ENCODE measurements at places on chromosomes 2 and 18.

- DNase-seq = no peak
Measured at GRCh38 chr18:65073060-65073550, 677.7 kb upstream of the CDH7 start.

DNA sequence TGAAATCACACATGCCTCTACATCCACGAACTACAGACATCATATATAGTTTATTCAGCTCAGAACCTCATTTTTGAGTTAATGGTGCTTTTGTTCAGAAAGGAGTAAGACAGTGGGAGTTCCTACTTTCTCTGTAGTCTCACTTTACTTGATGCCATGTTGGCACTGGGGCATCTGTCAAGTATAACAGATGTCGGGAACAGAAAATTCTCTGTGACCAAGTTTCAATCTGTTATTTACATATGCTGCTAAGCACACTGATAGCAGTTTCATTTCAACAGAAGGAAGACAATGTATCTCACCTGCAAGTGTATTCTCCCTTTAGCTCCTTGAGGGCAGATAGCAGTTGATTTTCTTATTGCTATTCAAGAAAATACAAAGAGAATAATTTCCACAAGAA lies 774.1 kb downstream of the METTL4 start:
- DNase-seq = no peak

DNA sequence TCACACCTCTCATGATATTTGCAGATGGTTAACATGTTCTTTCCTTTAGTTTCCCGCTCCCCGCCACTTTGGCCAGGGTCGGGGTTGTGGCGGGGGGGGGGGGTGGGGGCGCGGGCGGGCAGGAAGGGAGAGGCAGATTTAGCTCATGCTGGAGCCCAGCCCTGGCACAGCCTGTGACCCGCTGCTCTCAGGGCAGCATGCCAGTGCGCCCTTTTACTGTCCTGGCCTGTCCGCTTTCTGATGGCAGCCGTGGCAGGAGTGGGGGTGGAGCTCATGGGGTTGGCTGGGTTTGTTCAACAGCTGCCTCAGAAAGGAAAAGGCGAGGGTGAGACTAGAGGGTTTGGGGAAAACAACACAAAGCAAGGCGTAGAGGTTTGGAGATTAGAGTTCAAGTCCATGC lies 56.1 kb downstream of the TNP1 start:
- no peak for DNase-seq

- no peak for DNase-seq
Measured at GRCh38 chr2:108133457-108133856, 106.3 kb upstream of the SULT1C3 start.

DNA sequence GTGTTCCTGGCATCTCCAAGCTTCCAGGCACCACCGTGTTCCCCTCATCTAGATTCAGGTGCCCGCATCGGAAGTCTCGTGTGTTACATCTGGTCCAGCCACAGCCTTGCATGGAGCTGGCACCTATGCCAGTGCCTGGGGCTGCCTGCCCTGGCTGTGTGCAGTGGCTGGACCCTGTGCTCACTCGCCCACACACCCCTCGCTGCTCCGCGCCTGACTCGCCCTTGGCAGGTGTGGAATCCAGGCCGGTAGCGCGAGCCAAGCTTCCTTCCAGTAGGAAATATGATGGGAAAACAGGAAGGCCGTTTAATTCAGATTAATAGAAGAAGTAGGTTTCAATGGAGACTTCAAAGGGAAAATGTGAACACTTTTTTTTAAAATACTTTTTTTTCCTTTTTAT lies 78.0 kb downstream of the PTPN4 start:
- no peak for DNase-seq

GRCh38 chr2:158676696-158677095 lies 118.4 kb upstream of the DAPL1 start:
- no peak for DNase-seq

GRCh38 chr2:168210895-168211570 lies 36.4 kb downstream of the STK39 start:
- no peak for DNase-seq

DNA sequence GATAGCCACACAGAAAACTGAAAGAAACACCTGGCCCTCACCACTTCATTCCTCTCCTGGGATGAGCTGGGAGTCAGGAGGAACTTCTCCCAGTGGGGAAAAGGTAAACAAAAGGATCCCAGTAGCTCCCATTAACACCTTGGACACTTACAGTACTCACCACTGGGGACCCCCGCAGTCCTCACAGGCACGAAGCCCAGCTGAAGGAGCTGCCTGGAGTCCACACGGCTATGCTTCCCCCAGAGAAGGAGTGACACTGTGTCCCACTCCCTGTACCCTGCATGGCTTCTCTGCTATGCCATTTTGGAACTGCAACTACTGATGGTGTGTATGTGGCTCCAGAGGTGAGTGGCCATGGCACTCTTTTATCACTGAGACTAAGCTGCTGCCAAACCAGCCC lies 1565.1 kb downstream of the LRP1B start:
- no peak for DNase-seq

DNA sequence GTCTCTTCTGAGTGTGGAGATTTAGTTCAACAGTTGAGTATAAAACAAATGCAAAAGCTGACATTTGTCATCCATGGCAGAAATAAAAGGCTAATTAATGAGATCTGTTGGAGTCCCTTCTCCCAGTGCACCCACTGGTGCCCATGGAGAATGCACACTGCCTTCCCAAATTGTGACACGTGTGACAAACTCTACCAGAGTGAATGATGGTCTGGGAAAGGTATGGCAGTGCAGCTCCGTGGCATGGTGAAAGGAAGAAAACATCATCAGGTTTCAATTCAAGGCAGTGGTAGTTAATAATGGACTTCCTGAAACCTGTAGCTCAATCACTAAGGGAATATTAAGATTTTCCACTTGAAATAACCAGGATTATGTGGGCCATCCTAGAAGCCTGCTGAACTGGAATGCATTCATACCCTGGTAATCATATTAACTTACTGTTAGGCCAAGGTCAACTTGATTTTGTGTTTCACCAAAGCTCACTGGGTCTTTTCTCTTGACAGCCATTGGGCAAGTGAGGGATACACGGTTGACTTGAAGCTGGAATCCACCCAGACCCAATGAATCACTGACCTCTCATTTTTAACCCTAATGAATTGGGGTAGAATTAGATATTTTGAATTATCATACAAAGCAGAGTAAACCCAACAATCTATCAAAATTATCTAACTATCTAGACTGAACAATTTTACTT lies 167.6 kb downstream of the AFF3 start:
- DNase-seq = no peak

DNA sequence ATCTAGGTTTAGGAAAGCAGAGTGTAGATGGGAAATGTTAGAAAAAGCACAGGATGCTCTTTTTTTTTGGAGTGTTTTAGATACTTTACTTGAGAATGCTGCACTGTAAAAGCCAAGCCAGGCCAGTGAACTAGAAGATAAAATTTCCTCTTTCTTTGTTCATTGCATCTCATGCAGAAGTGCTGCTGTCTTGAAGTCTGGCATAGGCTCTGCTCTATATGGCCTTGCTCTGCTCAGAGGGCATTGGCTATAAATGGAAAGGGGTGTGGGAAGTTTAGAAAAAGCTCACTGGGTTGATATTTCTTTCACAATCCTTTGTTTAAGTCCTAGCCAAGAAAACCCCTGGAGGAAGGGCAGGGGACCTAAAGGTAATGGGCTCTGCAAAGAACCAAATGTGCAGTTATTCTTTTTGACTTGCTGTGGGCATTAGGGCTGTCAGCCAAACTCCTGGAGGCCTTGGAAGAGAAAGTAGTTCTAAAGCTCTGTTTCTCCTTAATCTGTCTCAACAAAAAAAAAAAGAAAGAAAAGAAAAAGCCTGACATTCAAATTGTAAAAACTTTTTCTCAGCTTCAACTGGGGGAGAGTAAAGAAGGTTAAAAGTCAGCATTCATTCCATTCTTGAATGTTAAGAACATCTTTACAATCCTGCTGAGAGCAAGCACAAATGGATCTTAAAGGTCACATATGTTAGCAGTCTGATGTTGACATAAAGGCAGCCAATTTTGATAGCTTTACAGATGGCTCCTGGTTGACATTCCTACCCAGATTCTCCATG lies 338.3 kb downstream of the GULP1 start:
- no peak for DNase-seq

DNA sequence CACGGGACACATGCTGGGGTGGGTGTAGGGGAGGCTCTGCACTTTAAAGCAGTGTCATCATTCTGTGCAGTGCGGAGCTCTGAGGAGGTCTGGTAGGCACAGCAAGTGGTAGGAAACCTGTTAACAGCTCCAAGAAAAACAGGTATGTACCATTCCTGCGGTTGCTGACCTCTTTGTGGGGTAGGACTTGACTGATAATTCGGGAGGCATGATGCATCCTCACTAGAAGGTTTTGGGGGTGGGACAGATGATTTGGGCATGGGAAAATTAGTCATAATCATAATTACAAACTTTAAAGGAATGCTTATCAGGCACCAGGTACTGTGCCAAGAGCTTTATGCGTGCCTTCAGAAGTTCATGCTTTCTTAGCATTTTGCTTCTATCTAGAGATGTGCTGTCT lies 9.7 kb downstream of the DOK1 start:
- no peak for DNase-seq

- DNase-seq = no peak
Measured at GRCh38 chr2:120167272-120167671, 55.9 kb downstream of the TMEM185B start.

DNA sequence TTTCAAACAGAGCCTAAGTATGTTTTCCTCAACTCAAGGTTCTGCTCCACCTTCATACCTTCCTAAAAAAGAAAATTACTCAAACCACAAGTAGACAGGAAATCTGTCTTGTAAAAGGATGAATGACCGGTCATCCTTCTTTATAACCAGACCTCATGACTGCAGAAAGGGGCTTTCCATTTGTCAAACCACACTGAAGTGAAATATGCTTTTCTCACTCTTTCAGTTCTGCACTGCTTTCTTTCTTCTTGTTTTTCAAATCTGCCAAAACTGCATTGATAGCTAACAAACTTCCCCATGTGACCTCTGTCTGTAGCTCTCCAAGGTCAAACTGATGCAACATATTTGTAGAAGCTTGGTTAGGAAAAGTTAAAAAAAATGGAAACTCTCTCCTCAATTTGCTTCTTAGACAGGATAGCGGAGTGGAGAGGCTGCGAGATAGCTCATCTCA lies 308.9 kb upstream of the CCDC68 start:
- no peak for DNase-seq

GRCh38 chr18:56038171-56039030 lies 450.4 kb upstream of the TCF4 start:
- no peak for DNase-seq

GRCh38 chr18:32255570-32255969 lies 65.7 kb downstream of the MEP1B start:
- no peak for DNase-seq

DNA sequence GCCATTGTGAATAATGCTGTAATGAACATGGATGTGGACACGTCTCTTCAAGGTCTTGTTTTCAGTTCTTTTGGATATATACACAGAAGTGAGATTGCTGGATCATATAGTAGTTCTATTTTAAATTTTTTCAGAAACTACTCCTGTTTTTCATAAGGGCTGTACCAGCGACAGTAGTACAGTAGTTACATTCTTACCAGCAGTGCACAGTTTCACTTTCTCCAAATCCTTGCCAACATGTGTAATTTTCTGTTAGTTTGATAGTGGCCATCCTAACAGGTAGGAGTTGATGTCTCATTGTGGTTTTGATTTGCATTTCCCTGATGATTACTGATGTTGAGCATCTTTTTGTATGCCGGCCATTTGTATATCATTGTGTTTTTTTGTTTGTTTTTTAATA lies 81.7 kb downstream of the EPC2 start:
- no peak for DNase-seq

GRCh38 chr2:85961754-85962153 lies 73.0 kb upstream of the ST3GAL5 start:
- no peak for DNase-seq

DNA sequence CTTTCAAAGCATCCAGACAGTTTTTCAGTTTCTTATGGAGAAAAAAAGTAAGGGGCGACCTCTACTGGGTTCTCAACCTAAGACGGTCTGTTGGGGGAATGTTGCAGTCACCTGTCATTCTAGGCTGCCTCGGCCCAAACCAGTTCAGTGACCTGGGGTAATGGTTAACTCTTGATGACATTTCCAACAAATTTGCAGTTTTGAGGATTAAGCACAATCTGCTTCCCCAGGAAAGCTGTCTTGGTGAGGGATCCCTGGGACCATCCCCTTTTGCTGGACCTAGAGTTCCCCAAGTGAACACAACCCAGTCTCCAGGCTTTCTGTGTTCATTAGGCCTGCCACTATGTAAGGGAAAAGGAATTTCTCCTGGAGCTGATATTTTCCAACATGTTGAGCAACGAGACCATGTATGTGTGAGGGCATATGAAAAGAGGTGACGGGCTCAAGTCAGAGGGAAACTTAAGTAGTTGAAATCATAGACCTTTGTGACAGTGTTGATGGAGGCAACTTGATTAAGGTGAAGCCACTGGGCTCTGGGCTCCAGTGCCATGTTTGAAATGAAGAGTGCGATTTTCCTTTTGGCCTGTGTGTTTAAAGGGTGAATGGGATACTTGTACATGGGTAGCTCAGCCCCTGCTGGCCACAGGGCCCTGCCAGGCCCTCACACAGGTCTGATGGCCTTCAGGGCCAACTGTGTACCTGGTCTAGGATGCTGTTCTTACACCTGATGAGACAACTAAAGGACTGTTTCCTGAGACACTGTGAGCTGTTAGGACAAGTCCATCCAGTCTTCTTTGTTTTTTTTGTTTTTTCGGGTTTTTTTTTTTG lies 27.0 kb downstream of the FOSL2 start:
- DNase-seq = no peak

- no peak for DNase-seq
Measured at GRCh38 chr18:49094979-49095632, 144.3 kb upstream of the SMAD7 start.
